ENCODE measurements at places on chromosomes 3 and 15.

GRCh38 chr3:53702776-53703530, 143.3 kb downstream of the CHDH start:
- DNase-seq, result no peak

DNA sequence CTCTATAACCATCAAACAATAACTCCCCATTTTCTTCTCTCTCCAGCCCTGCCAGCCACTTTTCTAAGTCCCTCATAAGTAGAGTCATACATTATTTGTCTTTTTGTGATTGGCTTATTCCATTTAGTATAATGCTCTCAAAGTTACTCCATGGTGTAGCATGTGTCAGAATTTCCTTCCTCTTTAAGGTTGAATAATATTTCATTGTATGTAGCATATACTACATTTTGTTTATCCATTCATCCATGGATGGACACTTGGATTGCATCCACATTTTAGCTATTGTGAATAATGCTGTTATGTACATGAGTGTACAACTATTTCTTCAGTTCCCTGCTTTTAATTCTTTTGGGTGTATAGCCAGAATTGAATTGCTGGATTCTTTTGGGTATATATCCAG, 138.4 kb downstream of the ATG7 start:
- DNase-seq, result no peak

DNA sequence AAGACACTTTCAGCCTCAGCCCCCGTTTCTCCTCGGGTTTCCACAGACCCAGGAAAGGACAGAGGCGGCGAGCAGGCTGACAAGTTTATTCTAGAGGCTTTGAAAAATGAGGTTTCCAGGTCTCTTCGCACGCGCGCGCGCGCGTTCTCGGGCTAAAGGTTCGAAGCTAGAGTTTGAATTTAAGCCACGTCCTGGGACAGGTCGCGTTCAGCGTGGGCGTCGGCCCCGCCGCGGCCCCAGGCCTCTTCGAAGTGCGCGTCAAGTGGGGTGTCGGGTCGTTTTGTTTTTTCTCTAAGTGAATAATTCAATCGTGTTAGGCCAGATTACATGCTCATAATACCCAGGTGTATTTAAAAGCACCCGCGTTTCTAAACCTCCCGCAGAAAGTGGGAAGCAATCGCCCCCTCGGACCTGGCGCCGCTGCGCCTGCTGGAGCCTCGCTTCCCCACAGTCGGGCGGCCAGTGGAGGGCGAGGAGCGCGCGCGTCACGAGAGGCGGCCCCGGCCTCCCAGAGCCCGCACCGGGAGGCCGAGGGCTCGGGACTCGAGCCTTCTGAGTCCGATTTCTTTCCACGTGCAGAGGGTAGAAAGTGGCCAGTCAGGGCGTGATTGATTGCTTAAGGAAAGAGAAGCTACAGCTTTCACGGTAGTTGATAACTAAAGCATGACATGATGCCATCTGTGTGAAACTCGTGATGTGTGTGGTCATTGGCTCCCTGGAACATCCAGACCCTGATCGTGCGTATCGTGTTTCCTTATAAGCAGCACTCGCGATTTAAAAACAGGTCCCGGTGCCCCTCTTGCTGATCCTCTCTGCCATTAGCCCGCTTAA, 15.8 kb upstream of the SOX2 start:
- no peak for DNase-seq

- no peak for DNase-seq
These were observed 171.0 kb downstream of the RPLP1 start for GRCh38 chr15:69623392-69624154.

DNA sequence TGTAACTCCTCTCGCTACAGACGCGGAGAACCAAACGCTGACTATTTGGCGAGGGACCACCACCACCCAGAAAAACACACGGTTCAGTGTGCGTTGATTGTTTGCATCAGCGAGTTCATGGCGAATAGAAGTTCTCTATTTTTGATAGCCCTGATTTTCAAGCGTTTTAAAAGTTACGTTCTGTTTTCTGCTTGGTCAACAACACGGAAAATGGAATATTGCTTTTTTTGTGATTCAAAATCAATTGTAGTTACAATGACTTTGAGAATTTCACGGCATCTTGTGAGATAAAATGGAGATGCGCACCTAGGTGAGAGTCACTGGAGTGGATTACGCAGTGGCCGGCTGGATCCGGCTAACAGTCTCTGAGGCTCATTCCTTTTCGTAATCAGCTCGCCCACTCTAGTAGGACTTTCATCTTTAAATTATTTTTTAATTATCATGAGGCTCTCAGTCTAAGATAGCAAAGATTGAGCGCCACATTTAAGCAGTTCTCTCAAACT, 54.8 kb downstream of the CCDC54 start:
- DNase-seq, result no peak

Measured in HTR-8/SVneo (cell line).